ENCODE measurements at places on chromosomes 3 and 15.

DNA sequence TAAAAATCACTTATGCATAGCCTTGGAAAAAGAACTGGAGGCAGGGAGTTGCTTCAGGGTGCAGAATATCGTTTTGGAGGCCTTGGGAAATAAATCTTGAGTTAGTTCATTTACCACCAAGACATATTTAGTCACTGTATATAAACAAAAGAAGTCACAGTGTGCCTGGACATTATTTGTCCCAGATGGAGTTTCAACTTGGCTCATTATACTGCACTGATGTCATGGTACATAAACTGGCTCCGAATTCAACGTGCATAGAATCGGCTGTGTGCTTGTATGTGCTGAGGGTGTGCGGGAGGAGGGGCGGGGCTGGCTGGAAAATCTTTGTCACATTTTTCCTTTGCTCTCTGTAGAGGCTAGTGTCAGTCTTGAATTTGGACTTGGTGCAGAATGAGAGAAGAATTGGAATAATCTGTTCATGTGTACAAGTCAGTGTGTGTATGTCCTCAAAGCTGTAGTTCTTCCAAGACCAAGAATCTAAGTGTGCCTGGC is 86.6 kb downstream of the FNDC3B start:
- DNase-seq = no peak

DNA sequence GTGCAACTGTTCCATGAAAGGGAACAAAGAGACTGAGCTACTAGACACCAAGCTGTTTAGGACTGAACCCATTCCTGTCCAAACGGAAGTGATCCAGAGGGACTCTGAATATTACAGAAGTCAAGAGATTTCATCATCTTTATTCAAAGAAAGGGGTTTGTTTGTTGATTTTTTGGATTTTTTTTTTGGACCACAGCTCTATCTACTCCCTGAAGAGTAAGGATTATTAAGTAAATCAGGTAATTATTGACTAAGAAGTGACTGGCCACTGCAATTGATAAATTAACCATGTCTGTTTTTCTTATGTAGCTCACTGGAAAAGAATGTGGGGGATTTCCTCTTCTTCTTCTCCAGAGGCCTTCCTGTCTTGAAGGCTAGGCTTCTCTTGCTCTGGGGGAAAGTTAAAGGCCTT is 146.6 kb upstream of the TPM1 start:
- DNase-seq = no peak

- no peak for DNase-seq
Observed at GRCh38 chr15:67807836-67808235, 17.5 kb upstream of the SKOR1 start.

GRCh38 chr15:85024003-85024402 is 42.3 kb downstream of the PDE8A start:
- no peak for DNase-seq

- no peak for DNase-seq
Observed at GRCh38 chr3:61665987-61666386, 104.6 kb downstream of the PTPRG start.

All from activated T-helper 1 cell treated with anti-CD3 and anti-CD28 coated beads, Interleukin-12 subunit alpha, Interleukin-12 subunit beta, Interleukin-2, Interleukin-4 antibody, amounts not matched to agents 30 ng/mL and 10 ng/mL and 1 ng/mL, durations not matched to agents 14 hours and 24 hours and 36 hours (primary cell).